Smooth muscle cell of the pulmonary artery (primary cell): ENCODE measurements at places on chromosomes 1 and 21. TPM values are rescaled to one million over a fixed set of nuclear protein-coding genes. Genes with fewer than 3 reads are reported as not detected.

The USH2A gene
- total RNA-seq = under 0.01 TPM in 1 of 2 replicates, not detected in the other

The LIN28A gene
- not detected in 2 replicates for total RNA-seq

The PLA2G4A gene
- 20.1 and 41.2 TPM in 2 replicates for total RNA-seq

The GBP7 gene
- total RNA-seq = not detected in 2 replicates

The HCN3 gene
- total RNA-seq = 0.91 and 1.4 TPM in 2 replicates
